ENCODE measurements at places on chromosomes 6 and 20.

DNA sequence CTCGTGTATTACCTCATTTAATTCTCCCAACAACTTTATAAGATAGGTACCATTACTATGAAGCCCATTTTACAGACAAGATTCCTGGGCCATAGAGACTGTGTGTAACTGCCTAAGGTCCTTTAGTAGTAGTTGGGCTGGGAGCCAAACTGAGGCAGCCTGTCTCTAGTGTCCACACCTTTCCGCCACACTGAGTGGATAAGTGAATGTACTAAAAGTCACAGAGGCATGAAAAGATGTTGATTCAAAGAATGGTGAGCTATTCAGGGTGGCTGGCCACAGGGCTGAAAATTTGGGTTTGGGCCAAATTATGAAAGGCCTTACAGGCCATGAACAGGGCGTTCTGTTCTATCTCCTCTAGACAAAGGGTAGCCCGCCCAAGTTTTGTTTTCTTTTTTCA lies 11.0 kb downstream of the CD24 start:
- no peak for DNase-seq

GRCh38 chr6:80886475-80886874 lies 780.0 kb downstream of the BCKDHB start:
- no peak for DNase-seq

GRCh38 chr6:119423996-119424395 lies 74.4 kb upstream of the MAN1A1 start:
- DNase-seq: no peak

DNA sequence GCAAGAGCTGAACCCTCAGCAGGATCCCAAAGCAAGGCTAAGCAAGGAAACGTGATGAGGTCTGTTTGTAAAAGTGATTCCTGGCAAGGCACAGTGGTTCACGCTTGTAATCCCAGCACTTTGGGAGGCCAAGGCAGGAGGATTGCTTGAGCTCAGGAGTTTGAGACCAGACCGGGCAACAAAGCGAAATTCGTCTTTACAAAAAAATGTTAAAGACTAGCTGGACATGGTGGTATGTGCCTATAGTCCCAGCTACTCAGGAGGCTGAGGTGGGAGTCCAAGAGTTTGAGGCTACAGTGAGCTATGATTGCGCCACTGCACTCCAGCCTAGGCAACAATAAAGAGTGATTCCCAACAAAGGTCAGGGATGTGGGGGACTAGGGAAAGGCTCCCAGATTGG lies 4.1 kb upstream of the XKR7 start:
- no peak for DNase-seq

DNA sequence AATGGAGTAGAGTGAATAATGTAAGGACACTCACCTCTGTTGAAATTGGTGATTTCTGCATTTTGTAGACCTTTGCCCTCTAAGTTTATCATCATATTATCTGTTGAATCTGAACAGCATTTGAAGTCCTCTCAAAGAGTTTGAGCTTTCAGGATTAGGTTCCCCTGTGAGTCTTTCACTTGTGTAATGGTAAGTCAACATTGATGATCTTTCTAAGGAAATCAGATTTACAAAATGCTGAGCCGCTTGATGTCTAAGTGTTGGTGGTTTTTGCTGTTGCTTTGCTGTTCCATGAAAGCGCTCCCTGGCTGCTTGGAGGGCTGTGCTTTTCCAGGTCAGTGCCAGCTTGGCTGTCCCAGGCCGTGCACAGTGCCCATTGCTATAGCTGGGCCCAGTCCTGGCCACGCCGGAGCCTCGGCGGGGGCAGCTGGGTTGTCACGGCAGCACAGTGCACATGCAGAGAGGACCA lies 33.8 kb upstream of the KIF25 start:
- DNase-seq: no peak

Measured in activated CD8-positive, alpha-beta memory T cell treated with anti-CD3 and anti-CD28 coated beads for 1 hour (primary cell).